Tongue (tissue), 3 donors: ENCODE measurements at places on chromosomes 2 and 18. TPM values are rescaled to one million over a fixed set of nuclear protein-coding genes. Genes with fewer than 3 reads are reported as not detected.

PXDN gene
- 189 TPM for total RNA-seq

ADRA2B gene
- 5.2 TPM for total RNA-seq

PPP1R1C gene
- 2.5 TPM for total RNA-seq

PIKFYVE gene
- total RNA-seq = 43.1 TPM

HNMT gene
- total RNA-seq = 17.3 TPM

UGT1A5 gene
- 0.51 TPM for total RNA-seq

NFE2L2 gene
- 92.3 TPM for total RNA-seq

MAP3K19 gene
- 0.21 TPM for total RNA-seq

- no peak for DNase-seq
These were observed 97.5 kb downstream of the MRO start for GRCh38 chr18:50722311-50722710.

GRCh38 chr2:223054193-223054781, 2.3 kb downstream of the KCNE4 start:
- peak; percentile 72 for DNase-seq

GRCh38 chr2:215680605-215681598, 245.0 kb upstream of the FN1 start:
- no peak for DNase-seq

DNA sequence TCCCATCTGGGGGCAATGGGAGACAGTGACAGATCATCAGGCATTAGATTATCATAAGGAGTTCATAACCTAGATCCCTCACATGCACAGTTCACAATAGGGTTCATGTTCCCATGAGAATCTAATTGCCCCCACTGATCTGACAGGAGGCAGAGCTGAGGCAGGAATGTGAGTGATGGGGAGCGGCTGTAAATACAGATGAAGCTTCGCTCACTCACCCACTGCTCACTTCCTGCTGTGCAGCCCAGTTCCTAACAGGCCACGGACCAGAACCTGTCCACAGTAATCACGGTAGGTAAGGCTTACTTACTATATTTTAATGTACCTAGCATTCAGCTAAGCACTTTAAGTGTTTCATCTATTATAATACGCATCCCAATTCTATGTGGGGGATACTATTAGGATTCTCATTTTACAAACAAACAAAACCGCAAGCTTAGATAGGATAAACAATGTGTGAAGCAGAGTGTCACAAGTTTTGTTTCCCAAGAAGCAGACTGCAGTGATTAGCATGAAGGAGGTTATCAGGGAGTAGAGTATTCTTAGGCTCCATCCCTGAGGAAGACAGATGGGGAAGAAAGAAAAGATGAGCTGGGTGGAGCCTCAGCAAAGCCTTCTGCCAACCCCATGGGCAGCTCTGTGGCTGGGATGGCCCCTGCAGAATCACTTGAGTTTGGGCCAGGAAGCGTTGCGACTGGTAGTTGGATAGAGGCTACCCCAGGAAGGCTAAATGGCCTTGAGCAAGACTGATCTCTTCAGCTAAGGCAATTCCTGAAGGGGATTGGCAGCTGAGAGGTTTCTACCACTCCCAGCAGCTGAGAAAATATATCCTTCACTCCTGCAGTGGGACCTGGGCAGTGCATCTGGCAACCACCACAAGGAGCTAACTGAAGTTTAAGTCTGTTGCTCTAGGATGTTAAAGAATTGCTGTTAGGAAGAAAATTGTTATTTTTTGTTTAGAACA, 133.1 kb downstream of the MREG start:
- DNase-seq = no peak

- no peak for DNase-seq
These were observed 359.8 kb downstream of the CTNNA2 start for GRCh38 chr2:79872656-79873055.

GRCh38 chr2:189309331-189309730, 129.8 kb upstream of the COL5A2 start:
- DNase-seq = no peak

DNA sequence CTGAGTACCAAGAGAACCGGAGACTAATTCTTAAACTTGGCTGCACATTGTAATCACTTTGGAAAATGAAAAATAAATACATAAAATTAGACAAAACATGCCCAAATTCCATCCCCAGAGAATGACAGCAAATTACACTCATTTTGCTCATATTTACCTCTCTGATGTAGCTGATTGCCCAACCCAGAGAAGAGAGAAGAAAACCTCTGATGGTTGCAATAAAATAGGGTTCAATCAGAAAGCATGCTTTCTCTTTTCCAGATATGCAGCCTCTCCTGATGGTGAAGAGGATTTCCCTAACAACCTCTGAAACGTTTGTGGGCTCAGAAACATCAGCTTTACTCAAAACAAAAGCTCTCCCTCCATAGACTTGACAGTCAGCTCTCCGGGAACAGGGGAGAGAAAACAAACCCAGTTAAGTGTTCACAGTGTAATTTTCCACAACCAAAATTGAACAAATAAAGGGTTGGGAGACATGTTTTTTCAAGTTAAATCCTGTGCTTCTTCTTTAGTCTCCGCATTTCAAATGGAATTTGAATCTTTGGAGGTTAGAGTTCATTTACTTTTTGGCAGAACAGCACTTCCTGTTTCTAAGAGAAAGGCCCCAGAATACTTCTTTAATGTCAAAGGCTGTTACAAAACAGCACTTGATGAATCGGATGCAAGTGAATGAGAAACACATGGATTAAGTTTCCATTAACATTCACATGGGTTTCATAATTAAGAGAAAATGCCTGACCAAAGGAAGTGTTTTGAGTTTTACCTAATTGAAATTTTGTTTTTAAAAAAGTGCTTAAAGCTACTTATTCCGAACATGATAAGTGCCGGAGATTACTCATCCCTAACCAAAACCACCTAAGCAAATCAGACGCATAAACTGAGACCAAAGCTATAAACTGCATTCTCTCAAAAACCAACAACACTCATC, 570.1 kb upstream of the SYT4 start:
- DNase-seq = peak; percentile 81

DNA sequence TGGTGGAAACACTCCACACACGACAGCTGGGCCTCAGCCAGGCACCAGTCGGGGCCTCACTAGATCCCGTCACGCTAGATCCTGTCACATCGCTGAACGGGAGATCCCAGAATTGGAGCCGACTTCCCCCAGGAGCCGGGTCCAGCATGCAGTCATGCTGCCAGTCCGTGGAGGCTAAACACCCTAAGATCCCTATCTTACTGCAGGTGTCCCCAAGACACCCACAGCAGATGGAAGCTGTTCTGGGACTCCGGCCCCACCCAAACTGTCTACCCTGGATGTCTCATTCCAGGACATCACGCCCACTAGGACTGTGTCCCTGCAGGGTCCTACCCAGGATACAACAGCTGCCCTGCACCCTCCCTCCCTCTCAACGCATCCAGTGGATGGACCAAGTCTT, 23.4 kb downstream of the ZNF516 start:
- no peak for DNase-seq

DNA sequence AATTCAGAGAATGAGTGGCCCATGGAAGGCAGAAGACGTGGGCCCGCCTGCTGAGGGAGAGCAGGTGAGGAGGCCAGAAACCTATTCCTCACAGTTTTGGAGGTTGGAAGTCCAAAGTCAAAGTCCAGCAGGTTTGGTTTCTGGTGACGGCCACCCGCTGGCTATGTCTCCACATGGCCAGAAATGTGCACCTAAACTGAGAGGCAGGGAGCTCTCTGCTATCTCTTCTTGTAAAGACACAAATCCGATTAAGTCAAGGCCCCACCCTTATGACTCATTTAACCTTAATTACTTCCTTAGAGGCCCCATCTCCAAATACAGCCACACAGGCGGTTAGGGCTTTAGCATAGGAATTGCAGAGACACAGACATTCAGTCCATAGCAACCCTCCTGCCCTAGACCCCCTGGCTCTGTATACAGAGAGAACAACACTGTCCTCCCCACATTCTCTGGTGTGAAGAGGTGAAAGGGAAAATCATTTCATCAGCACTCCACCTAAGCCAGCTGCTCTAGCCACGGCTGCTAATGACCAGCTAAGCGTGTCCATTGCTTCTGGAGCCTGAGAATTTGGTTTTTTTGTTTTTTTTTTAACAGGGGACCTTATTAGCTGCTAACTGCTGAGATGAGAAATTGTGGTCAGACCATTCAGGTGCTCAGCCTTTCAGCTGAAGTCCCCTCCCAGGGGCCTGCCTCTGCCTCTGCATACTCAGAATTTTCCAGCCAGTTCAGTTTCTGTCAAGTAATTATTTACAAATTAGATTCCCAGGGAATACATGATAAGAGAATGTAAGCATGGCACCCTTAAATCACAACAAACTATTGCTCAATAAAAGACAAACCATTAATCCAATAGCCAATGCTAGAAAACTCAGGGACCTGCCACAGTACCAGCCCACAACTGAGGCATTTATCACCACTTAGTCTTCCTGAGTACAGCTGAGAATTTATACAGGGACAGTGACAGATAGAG, 368.7 kb upstream of the ID2 start:
- DNase-seq = no peak

GRCh38 chr2:200161458-200161857, 145.0 kb upstream of the SPATS2L start:
- no peak for DNase-seq

DNA sequence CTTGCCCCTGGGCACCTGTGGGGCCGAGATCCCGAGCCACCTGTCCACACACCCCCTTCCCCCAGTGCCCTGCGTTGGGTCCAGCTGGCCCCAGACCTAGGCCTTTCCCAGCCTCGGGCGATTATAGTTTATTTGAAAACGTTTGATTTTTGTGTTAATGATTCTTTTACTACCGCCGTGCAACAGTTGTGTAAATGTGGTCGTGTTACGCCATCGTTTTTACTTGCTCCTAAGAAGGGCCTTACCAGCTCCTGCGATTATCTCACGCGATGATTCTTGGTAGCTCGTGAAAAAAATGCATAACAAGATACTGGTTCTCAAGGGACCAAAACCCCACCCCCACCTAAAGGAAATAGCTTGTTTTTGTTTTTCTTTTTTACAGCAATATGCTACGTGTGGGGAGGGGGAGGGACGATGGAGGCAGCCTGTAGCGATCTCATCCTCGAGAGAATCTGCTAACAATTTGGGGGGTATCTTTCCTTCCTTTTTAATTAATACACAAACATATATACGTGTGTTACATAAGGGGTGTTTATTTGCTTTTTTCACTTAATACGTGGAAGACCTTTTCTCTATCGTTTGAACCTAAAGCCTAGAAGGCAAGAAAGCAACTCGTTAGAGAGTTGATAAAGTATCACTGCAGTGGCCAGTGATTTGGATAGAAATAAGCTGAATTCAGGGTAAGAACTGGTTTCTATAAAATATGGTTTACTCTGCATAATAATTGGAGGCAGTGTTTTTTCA, 1.0 kb downstream of the ZDBF2 start:
- DNase-seq = peak; percentile 62

- no peak for DNase-seq
These were observed 310.4 kb upstream of the HDAC4 start for GRCh38 chr2:239710953-239711861.

- peak; percentile 34 for DNase-seq
These were observed 84.9 kb upstream of the EPB41L3 start for GRCh38 chr18:5628512-5629255.

- DNase-seq = peak; percentile 3
These were observed 75.3 kb downstream of the GORASP2 start for GRCh38 chr2:171004363-171004762.

GRCh38 chr2:76194031-76194775, 483.5 kb upstream of the GCFC2 start:
- no peak for DNase-seq

DNA sequence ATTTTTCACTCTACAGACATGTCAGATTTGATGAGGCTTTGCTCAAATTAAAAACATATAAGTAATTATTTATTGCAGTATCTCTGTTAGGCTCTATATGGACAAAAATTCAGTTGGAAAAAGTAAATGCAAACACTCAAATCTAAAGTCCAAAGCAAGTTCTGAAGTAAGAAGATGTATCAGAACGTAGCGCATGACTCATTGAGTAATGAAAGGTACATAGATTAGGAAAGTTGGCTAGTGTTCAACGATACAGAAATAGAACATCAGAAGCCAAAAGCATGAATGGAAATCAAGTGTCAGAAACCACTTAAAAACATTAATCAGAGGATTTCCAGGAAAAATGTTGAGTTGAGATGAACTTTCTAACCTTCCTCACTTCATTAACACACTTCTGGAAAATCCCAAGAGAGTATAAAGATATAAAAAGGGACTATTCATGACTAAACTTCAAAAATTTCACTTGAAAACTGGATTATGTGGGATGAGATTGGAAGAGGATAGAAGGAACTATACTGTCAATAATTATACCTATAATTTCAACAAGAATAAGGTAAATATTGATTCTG, 494.1 kb downstream of the LRRTM4 start:
- DNase-seq = no peak
